ENCODE measurements at places on chromosomes 16 and 17.

DNA sequence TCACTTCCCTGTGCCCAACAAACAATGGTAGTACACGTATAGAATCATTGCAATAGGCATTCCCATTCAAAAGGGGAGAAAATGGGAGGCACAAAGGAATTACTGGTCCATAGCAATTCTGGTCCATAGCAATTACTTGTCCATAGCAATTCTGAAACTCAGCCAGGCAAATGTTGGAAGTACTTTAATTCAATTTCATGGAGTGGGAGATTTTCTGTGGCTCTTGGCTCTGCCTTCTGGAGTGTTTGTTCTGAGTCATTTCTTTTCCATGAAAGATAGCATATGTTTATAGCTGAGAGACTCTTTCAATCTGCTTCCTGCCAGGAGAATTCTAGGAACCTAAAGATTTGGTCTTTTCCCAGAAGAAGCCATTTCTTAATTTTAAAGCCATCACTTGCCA is 182.8 kb upstream of the ELAC2 start:
- no peak for DNase-seq

GRCh38 chr17:60082946-60083471 is 4.3 kb upstream of the HEATR6 start:
- DNase-seq: no peak

- DNase-seq: no peak
These were observed 15.8 kb upstream of the EXOSC6 start for GRCh38 chr16:70267516-70267915.

GRCh38 chr16:48608871-48609651 is 919 bp downstream of the N4BP1 start:
- no peak for DNase-seq

DNA sequence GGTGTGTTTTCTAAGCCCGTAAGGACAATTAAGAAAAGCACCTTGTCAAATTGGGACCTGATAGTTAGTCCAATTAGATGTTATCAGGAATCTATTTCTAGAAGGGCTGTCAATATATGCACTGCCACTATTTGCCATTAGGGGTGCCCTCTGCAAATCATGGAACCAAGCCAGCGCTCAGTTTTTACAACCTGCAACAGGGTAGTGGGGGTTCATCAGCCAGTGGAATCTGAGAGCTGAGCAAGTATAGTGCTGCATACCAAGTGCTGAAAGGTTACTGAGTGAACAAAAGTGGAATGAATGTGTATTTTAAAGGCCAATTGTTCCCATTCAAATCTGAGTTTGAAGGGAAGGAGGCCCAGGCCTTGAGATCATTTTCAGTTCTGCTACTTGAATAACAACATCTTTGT is 10.4 kb downstream of the PRR11 start:
- DNase-seq: no peak

DNA sequence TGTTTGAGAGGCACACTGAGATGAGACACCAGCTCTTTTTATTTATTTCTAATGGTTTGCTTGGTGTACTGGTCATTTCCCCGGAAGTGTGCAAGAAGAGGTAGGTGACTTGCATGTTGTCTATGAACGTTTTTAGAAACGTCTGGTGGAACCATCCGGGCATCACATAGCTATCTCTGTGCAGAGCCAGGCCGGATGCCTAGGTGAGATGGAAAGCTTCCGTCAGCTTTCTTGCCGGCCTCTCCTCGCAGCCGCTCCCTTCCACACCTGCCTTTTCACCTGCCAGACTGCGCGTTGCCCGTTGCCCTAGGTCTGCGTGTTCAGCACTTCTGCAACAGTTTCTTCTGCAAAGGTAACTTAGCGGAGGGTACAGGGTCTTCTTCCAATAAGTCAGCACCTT is 416.0 kb downstream of the WWOX start:
- no peak for DNase-seq

DNA sequence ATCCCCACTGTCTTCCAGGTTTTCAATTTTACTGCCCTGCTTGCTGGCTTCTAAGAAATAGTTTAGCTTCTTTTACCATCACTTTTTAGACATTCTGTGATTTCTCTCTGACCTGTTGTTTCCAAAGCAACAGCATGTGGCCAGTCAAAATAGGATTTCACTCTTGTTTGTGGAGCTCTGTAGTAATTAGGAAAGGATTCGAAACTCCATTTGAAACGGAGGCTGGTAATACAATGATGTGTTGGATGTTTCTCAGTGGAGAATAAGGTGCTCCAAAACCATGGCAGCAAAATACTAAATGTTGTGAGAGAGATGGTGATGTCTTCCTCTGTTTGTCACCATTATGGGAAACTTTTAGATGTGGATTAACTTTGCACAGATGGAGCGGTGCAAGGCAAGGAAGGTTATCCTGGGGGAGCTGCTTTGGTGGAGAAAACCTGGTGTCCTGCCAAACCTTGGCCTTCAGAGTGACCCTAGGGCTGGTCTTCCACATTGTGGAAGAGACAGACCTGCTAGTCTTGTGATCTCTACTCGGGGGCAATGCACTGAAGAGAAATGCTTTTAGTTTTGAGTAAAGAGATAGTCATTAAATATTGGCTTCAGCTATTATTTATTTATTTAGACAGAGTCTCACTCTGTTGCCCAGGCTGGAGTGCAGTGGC is 79.4 kb downstream of the PRKCA start:
- no peak for DNase-seq

- DNase-seq: no peak
These were observed 52.3 kb upstream of the RASL10B start for GRCh38 chr17:35679007-35679682.

- no peak for DNase-seq
These were observed 119.2 kb downstream of the HS3ST2 start for GRCh38 chr16:22933173-22933572.

DNA sequence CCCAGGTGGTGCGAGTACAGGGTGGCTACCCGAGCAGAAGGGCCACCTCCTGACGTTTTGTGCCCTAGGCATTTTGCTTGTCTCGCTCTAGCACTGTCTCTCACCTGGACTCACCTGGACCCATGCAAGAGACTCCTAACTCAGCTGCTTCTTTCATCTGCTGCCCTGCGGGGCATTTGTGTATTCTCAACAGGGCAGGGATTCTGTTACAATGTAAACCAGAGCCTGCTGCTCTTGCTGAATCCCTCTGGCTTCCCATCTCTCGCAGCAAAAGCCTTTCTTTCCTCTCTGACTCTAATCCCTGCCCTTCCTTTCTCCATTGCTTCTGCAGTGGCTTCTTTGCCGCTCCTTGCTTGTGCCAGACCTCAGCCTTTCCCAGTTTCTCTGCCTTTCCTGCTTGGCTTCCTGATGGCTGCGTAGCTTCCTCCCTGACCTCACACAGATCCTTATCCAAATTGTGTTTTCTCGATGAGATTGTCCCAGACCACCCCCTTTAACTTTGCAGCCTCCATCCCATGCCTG is 10.2 kb downstream of the ARSG start:
- no peak for DNase-seq

DNA sequence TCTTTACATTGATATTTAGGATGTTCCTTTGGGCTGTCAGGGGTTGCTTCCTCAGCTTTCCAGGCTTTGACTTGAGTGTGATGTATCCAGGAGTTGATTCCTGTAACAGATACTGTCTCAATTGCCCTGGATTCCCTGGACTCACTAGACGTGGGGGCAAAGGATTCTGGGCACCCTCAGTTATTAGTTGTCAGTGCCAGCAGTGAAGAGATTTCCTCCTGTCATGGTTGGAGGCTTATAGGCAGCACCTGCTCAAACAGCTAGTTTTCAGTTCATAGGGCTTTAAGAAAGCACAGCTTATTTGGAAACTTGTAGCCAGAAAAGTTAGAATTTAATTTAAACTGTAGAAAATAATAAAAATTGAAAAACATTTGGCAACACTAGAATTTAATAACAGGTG is 9.5 kb upstream of the B4GALNT2 start:
- DNase-seq: no peak

- DNase-seq: no peak
These were observed at the start of gene SECTM1 for GRCh38 chr17:82333279-82334171. Gene SECTM1, minus strand, starts transcription at chr17:82333766. Its CDS starts 6,526 bp downstream, at chr17:82327240.

- DNase-seq: no peak
These were observed 209.4 kb upstream of the FOXF1 start for GRCh38 chr16:86300746-86301481.

DNA sequence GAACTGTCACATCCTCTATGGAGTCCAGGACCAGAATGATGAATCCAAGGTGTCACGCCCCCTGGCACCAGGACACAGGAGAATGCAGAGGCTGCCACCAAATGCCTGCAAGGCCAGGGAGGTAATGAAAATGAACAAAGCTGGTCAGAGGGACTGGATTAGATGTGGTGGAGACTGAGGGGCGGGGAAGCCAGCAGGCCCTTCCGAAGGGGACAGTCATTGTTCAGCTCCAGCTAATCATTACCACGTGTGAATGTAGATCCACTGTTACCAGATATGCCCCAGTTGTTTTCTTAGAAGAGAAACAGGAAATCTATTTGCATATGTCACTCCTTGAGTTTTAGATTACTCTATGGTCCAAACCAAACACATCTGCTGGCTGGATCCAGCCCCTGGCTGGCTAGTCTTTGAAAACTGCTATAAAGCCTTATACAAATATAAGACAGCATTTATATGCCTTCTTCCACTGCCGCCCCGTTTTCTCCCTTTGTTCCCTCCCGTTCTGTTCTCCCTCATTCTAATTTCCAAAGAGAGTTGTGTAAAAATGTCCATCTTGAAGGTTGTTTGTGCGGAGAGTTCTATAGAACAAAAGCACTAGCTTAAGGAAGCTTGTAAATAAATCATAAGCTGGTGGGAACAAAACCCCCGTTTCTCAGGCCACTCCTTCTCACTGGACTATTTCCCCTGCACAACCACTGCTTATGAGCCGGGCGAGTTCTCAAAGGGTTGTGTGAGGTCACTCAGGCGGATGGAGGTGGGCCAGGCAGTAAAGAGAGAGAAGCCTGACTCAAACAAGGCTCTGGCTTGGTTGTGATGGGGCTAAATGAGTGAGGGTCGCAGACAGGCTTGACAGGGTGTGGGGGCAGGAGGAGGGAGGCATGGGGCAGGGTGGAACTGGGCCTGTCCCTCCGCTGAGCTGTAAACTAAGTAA is 14.2 kb downstream of the CRYM start:
- no peak for DNase-seq

DNA sequence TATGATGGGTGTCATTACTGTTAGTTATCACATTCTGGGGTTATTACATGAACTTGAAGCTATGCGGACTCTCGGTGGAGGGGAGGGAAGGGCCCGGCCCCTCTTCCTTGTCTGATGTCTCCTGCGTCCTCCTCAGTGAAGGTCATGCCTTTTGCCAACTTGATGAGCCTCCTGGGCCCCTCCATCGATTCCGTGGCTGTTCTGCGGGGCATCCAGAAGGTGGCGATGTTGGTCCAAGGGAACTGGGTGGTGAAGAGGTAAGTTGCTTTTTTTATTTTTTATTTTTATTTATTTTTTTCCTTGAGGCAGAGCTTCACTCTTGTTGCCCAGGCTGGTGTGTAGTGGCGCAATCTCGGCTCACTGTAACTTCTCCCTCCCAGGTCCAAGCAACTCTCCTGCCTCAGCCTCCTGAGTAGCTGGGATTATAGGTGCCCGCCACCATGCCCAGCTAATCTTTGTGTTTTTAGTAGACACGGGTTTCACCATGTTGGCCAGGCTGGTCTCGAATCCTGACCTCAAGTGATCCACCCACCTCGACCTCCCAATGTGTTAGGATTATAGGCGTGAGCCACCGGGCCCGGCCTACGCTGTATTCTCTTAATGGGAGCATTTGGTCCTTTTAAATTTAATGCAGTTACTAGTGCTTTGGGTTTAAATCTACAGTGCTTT is 21.6 kb downstream of the POLR3E start:
- peak; percentile 25 for DNase-seq

DNA sequence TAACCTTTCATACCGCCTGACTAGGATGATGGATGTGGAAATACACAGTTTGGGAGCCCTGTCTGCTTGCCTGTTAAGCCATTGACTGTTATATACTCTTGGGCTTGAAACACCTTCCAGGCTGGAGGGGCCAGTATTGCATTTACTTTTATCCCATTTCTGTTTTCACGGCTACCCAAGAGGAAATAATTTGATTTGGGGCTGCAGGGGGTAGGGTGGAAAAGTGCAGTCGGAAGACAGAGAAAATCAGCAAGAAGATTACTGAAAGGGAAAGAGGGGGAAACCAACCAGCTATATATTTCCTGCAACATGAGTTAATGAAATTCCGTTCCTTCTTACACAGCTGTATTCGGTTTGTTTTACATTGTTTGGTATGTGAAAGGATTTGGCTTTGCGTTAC is 202.5 kb downstream of the CDH13 start:
- no peak for DNase-seq

- no peak for DNase-seq
These were observed 63.6 kb downstream of the PLCG2 start for GRCh38 chr16:81842564-81843242.

DNA sequence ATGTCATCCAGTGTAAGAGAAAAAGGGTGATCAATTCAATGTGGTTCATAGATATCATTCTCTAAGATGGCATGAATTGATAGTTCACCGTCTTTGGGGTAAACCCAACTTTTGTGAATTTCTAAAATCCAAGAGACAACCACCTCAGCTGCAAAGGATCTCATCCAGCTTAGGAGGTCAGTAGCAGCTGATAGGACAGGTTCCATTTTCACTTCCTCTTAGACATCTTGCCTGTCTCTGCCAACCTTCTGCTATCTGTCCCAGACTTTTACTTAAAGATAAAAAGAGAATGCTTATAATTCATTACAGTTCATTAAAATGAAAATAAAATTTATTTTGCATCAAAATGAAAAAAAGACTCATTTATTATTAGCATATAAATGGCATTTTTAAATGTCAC is 468.2 kb downstream of the XYLT1 start:
- no peak for DNase-seq

GRCh38 chr17:72039490-72039889 is 81.3 kb upstream of the SOX9 start:
- no peak for DNase-seq

DNA sequence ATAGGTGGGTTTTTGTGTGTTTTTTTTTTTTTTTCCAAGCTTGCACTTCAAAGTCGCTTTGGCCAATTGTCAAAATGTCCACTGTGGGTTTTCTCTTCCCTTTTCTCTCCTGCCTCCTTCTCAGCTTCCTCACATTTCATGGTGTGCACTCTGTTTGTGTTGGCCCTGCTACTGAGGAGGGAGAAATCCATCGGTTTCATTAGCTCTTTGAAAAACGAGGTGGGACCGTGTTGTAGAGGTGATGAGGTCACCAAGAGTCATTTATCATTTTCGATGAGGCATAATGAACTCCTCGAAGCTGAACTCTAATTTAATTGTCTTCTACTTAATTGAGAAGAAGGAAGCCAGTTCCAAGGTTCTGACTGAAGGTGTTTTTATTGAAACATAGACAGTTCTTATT is 174.4 kb upstream of the TOX3 start:
- DNase-seq: no peak

GRCh38 chr17:77330602-77331081 is 189.9 kb downstream of the SEC14L1 start:
- DNase-seq: no peak

GRCh38 chr17:29567304-29567553 is 392 bp upstream of the ABHD15 start:
- DNase-seq: no peak

All from stimulated activated CD8-positive, alpha-beta memory T cell treated with anti-CD3 and anti-CD28 coated beads, Interleukin-4, amount 100 ng/mL, for 1 hour (primary cell).